Stimulated activated CD8-positive, alpha-beta memory T cell treated with anti-CD3 and anti-CD28 coated beads, Interleukin-7, amount 100 ng/mL, for 24 hours (primary cell): ENCODE measurements at places on chromosomes 12 and 14.
A peak's percentile ranks its signal among the peaks of the same experiment; 100 is the strongest.

DNA sequence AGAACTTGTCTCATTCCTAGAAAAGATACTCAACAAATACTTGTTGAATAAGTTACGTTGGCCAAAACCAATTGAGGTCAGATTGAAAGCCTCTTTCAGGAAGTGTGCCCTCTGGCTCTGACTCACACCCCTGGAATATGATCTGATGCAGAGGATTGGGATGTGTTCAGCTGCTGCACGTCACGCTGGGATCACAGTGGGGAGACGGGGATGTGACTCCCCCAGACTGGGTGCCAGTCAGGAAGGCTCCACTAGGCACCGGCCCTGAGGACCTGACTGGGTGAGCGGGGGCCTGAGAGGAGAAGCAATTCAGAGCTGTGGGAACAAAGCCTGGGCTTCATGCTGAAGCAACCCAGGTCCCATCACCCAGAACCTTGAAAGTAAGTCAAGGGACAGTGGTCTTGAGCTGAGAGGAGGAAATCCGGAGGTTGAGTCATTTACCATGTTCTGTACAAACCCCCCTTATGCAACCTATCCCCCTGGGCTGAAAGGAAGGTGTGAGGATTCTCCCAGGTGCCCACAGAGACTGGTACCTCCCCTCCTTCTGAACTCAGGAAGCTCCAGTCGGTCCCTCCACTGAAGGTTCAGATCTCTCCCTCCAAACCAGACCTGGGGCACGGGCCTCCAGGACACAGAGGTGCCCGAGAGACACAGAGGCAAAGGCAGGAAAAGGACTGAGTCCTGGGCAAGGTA is 3.9 kb downstream of the CEBPE start:
- DNase-seq, result no peak

- peak; percentile 33 for DNase-seq
Measured at GRCh38 chr12:50166799-50167048, 445 bp downstream of the CERS5 start.

DNA sequence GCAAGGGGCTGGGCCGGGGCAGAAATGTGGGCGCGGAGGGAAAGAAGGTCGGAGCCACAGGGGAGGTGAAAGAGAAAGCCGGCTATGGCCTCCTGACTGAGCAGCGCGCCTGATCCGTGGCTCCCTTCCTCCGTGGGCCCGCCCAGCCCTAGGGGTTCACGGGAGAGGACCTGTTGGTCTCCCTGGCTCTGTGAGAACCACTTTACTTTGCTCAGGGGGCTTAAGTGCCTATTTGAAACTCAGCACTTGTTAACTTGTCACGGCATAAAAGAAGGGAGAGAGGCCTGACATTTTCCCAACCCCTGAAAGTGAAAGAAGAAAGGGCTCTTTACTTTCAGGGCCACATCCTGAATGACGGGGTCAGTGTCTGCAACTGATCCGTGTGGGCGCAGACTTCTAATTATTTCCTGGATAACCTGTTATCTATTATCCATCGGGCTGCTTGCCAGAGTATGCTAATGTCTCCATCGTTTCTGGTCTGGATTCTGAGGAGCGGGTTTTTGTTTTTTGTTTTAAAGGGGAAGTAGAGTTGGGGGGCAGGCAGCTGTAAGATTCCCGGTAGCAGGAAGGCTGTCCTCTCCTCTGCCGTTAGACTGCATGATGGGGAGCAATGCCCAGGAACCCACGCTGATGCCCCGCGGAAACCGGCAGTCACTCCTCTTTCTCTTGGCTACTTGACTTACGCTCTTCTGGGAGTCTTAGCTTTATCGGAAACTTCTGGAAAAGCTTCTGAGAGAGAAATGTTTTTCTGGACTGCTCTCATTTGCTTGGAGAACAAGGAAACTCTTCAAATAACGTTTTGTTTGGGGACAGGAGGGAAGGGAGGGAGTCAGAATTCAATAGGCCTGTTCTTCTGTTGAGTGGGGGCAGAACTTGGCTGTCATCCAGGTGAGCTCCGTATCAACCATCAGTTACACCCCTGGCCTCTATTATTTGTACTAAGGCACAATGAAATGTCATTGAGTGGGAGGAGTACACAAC is 127.7 kb upstream of the MAX start:
- no peak for DNase-seq

- no peak for DNase-seq
Measured at GRCh38 chr12:58745348-58746125, 174.8 kb downstream of the LRIG3 start.

DNA sequence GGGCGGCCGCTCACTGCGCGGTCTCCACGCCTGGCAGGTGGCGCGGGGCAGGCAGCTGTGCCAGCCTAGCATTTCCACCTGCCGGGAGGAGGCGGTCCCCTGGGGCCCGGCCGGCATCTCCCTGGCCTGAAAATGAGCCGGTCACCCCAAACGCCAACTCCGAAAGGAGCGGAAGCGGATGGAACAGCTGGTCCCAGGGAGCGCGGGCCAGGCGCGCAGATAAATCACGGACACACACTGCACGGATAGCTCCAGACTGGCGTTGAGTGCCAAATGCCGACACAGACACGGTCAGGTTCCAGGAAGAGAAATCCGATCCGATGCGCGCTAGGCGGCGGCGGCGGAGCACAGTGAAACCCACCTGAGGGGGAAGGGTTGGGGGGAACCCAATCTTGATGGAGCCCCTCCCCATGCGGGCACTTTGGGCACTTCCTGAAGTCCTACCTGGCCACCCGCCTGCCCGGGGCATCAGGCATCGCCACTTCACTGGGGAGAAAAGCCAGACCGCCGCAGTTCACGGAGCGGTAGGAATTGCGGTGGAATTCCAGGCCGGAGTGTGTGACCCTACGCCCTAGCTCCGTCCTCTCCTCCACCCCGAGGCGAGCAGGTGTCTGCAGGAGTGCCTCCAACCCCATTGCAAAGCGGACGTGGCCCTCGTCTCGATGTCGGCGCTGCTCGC is 624 bp upstream of the PLEKHD1 start:
- no peak for DNase-seq

GRCh38 chr12:114850661-114851275 is 166.8 kb upstream of the TBX3 start:
- no peak for DNase-seq

DNA sequence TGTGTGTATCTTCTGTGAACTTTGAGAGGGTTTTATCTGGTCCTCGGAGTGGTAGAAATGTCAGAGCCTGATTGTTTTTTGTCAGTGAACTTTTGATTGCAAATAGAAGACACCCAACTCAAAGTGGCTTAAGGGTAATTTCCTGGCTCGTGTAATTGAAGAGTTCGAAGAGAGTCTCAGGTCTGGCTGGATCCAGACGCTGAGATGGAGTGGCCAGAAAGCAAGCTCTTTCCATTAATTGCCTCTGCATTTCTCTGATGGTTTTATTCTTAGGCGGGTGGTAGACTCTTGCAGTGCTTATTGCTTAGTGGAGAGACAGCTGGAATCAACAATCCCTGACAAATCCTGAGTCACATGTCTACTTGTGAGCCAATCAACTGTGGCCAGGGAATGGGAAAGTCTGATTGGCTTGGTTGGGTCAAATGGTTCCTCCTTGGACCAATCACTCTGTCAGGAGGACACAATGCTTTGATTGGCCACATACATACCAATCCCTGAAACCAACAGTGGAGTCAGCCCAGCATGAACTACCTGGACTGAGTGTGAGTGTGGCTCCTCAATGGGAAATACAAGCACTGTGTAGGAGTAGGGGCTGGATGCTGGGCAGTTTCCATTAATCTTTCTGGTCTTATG is 330.5 kb downstream of the AACS start:
- no peak for DNase-seq

DNA sequence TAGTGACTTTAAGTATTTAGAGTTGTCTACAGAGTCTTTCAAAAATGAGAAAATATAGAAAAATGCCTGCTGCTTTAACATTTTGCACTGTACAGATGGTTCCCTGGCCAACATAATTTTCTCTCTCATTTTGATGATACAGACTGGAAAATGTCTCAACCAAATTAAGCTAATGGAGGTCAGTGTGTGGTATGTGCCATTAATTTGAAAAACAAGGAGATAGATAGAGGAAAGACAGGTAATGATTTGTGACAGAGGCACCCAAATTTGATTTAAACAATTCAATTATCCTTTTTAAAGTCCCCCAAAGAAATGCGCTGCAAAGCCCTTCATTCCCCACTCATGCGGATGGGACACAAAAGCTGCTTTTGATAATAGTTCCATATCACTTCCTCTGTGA is 140.0 kb downstream of the ASCL1 start:
- no peak for DNase-seq

DNA sequence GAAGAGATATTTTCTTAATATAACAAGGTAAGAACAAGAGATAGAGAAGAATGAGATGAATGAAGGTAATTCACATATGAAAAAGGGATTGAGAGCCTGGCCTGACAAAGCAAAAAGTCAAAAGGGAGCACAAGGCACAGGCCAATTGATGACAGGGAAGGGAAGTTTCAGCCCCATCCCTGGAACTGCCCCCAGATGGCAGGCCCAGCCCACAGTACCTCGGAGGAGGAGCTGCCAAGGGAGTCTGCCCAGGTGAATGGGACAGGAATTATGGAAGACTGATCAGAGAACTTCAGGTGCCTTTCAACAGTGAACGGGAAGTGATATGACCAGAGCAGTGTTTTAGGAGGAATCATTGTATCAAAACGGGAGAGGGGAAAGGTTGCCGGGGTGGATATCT is 15.7 kb downstream of the SNRPF start:
- no peak for DNase-seq

- DNase-seq, result no peak
Measured at GRCh38 chr14:94451826-94452225, 774 bp downstream of the SERPINA11 start.

DNA sequence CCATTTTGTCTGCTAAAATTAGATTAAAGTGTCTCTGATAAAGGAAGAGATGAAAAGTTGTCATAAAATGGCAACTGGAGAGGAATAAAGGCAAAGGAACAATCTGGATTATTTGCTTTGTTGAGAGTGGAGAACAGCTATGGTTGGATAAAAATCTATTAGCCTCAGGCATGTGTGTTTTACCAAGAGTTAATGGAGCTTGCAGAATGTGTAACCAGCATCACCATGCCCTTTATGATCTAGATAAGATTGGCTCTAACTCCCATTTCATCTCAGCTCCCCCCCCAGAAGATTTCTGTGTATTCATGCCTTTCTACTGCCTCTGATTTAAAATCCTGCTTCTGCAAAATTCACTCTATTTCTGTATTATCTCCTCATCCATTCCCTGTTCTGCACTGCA is 93.8 kb downstream of the GALC start:
- DNase-seq, result no peak

GRCh38 chr14:29016050-29016900 is 249.7 kb downstream of the FOXG1 start:
- no peak for DNase-seq

DNA sequence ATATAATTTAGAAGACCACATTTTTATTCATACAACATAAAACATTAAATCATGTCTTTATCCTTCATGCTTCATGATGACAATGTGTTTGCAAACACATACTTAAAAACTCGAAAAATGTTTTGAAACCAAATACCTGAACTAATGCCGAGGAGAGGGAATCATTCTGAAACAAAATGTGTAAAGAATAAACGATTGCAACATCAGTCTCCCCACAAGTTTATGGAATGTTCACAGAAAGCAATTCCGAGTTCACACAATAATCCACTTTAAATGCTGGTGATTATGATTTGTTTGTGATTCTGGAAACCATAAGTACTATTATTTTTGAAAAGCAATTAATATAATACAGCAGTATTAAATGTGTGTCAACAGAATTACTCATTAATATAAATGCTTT is 84.5 kb upstream of the PDZRN4 start:
- DNase-seq, result no peak

GRCh38 chr12:100862676-100863075 is 68.1 kb downstream of the ANO4 start:
- no peak for DNase-seq

- DNase-seq, result no peak
Measured at GRCh38 chr14:90577661-90578282, 180.9 kb downstream of the CALM1 start.

DNA sequence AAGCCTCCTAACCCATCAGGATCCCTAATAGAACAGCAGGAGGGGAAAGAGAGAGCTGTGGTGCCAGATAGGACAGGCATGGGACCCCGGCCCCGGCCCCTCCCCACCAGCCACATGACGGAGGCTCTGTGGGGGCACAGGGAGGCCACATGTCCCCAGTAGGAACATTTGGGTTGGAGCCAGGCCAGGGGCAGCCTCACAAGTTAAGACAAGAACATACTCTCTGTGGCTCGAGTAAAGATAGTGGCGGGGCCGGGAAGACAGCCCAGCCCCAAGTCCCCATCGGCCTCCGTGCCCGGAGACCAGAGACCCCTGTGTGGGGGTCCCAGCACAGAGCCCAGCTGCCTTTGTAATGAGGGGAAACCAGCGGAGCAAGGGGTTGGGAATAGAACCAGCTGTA is 78.6 kb upstream of the GALNT9 start:
- no peak for DNase-seq

DNA sequence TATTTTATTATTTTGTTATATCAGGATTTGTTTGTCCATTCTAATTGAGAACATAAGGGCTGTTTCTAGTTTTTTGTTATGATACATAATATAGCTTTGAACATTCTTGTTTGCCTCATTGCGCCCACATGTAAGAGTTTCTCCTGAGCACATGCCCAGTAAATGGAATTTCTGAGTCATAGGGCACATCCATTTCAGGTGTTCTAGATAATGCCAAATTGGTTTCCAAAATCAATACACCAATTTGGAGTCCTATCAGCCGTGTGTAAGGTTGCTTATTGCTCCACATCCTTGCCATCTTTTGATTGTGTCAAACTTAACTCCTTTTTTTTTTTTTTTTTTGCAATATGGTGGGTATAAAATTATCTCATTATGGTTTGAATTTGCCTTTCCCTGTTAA is 97.9 kb upstream of the RESF1 start:
- DNase-seq, result no peak

DNA sequence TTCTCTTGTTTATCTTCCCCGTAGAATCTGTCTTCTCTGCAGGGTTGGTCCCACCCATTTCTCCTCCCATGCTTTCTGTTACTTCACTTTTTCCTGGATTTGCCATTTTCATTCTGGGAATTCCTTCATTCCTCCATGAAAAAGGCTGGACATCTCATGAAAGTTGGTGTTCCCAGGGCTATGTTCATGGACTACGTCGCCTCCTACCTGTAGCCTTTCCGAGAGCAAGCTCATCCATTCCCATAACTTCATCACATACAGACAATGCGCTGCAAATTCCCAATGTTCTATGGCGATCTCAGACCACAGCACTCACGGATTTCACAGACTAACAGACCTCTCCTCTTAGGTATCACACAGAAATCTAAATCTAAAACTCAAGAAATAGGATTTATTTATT is 217.1 kb downstream of the EXOC5 start:
- no peak for DNase-seq

DNA sequence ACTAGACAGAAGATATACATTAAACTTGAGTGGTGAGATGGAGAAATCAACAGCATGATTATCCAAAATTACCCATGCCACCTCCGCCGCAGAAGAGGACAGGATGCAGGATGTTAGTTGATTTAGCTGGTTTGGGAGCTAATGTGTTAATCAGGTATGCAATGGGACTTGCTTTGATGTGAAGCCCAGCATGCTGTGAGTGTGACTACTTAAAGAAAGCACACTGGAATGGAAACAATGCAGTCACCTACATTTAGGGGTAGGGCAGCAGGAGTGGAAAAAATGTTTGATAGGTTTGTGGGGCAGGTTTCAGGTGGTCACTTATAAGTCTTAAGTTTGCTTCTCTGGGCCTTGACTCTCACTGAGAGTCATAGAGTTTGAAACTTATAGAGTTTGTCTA is 170.0 kb upstream of the DAAM1 start:
- no peak for DNase-seq

GRCh38 chr14:68865542-68865941 is 72.7 kb upstream of the ZFP36L1 start:
- DNase-seq, result no peak

- DNase-seq, result peak; percentile 3
Measured at GRCh38 chr14:20934148-20934762, 21.0 kb upstream of the RNASE2 start.

- DNase-seq, result no peak
Measured at GRCh38 chr12:38921025-38921677, 15.8 kb upstream of the CPNE8 start.
